Memory B cell (primary cell): ENCODE measurements at places on chromosomes 4 and X.

DNA sequence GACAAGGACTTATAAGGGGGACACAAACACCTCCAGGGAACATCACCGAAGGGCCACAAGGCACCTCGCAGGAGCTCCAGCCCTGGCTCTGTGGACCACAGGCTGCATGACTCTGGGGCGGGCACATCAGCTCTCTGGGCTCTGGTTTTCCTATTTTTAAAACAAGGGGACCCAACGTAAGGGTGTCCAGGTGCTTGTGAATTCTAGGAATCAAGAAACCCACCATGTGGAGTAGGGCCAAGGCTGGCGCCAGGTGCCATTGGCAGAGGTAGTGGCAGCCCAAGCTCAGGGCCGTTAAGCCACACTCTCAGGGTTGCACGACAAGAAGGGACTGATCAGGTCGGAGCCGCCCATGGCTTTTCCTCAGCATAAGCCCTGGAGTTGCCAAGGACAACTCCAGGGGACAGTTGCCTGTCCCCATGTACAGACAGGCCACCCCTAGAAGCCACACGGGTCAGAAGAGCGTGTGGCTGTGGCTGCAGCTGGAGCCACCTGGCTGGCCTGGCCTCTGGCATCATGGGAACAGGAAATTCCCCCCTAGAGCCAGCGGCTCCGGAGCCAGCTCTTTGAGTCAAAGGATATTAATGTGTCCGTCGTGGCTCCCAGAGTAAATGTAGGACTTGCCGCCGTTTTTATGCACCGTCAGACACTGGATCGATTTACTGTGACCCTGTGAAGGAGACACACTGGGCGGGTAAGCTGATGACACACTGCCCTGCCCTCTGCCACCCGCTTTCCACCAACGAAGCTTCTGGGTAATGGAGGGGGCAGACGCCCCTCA is 32.5 kb downstream of the WDR1 start:
- no peak for DNase-seq

DNA sequence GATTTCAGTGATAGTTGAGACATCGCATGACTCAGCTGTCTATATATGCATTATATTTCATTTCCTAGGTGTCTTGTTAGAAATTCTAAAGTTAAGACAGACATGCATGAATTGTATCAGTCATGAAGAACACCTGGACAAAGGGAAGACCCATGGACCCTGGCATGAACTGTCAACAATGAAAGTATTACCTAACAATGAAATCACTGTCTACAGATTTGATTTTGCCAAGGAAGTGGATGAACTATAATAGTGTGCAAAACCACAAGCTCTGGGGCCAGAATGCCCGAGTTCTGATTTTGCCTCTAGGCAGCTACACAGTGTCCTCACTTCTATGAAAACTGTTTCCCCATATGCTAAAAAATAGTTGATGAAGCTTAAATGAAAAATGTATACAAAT is 386.1 kb downstream of the NLGN4X start:
- no peak for DNase-seq

DNA sequence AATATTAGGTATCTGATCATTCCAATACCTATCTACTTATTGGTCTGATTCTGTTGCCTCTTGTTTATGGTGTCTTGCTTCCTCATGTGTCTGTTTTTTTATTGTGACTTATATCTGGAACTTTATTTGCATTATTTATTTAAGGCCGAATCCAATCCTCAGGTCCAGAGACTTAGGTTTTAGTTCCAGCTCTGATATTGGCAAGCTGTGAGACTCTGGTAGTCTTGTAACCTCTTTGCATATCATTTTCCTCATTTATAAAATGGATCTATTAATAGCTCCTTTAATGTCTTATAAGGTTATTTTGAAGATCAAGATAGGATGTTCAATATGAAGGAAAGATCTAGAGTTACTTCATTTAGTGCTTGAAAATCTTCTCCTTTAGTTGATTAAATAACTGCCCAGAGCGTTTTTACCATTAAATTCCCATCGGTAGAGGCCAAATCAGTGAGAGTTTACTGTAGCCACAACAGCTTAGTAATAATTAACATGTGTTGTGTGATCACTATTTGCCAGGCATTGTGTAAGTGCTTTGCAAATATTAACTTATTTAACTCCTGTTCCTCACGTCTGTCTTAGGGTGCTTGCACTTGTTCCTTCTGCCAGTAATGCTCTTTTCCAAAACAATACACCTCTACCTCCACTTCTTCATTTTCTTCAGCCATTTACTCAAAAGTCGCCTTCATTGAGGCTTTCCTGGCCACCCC is 82.2 kb downstream of the CC2D2A start:
- DNase-seq: no peak

GRCh38 chr4:136412708-136413107 is 1119.6 kb downstream of the PCDH18 start:
- no peak for DNase-seq

DNA sequence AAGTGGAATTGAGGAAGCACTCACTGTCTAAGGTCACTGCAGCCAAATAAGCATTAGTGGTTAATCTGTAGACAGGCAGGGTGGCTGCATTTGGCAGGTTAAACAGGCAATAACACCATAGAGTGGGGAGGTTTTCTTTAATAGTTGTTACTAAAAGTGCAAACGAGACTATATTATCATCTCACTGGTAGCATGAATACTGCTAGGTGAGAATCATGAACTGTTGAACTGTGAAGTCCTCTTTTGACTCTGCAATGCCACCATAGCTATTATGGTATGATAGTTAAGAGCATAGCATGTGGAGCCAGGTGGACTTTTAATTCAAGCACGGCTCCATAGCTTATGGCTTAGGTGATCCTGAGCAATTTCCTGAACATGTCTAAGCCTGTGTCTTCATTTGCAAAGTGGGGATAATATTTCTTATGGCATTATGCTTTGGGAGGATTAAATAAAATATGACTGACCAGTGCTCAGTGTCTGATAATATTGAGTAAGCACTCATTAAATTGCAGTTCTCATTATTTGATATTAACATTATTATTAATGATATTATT is 235.6 kb upstream of the HHIP start:
- no peak for DNase-seq

DNA sequence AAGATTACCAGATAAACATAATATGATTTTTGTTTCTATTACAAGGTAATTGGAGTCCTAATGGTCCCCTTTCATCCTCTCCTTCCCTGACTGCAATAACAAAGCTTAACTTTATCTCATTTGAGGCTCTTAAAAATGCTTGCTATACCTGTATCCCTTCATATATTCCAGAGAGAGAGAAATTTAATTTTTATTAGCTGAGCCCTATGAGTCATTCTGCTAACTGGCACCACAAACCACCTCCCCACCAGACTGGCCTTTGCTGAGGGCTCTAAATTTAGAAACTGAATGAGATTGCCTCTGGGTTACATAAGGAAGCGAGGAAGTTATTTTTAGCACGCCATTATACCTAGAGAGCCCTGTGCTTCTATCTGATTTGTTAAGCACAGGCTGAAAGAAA is 27.4 kb downstream of the CBLL2 start:
- no peak for DNase-seq

DNA sequence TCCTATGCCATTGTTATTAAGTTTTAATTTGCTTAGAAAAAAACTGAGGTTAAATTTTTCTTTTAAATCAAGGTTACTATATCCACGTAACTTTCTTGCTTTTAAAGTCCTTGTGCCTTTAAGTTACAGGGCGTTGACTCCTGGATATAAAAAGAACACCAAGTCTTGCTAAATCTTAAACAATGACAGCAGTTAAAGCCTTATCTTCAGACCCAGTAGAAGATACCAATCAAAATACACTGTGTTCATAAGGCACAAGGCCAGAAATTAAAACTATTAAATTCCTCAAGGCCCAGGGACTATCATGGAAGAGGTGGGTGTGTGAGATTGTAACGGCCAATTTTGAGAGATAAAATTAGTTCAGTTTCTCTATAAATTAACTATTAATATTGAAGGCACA is 60.4 kb downstream of the PAGE2 start:
- no peak for DNase-seq

GRCh38 chrX:55004231-55004630 is 4.1 kb downstream of the APEX2 start:
- no peak for DNase-seq

GRCh38 chr4:3683077-3683743 is 83.0 kb upstream of the ADRA2C start:
- no peak for DNase-seq

DNA sequence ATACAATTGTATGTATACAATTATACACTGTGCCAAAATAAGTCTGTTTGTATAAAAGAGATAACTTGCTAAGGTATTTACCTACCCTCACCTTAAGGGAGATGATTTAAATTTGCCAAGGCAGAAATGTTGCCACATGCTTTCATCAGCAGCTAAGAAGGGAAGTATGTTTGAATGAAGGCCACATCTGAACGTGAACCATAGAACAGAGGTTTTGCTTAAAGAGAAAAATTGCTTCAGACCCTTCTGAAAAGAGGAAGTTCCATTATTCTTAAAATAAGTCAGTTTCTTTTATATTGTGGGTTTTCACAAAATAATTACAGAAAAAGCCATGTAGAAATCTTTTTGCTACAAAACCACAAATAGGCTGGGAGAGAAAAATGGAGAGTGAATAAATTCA is 621.5 kb upstream of the HTR2C start:
- DNase-seq: no peak

GRCh38 chrX:154914052-154914451 is 27.9 kb downstream of the F8A1 start:
- DNase-seq: no peak
